HCT116 (cell line): ENCODE measurements at places on chromosomes 2 and 18.

GRCh38 chr2:171719660-171720059, 32.4 kb downstream of the DYNC1I2 start:
- no peak for DNase-seq

DNA sequence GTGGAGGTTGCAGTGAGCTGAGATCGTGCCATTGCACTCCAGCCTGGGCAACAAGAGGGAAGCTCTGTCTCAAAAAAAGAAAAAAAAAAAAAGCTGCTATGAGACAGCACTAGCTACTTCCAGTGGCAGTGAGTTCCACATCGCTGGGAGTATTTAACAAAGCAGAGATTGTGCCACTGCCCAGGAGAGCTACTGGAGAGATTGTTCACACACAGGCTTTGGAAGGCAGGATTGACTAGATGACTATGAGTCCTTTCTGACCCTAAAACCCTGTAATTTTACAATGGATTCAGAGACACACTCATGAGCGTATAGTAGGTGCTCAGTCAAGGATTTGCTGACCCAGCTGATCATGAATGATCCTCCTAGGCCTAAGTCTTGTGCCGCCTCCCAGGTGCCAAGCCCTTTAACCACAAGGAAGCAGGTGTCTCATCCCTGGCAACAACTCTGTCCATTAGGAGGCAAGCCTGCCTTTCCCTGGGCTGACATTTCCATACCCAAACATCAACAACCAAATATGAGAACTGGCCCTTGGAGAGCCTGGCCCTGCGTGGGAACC, 45.0 kb upstream of the ODC1 start:
- no peak for DNase-seq

GRCh38 chr2:46552079-46552478, 72.7 kb downstream of the TMEM247 start:
- no peak for DNase-seq

- peak; percentile 38 for DNase-seq
These were observed 43.1 kb upstream of the RTN4 start for GRCh38 chr2:55093381-55093780.

- no peak for DNase-seq
These were observed 26.9 kb upstream of the RAB27B start for GRCh38 chr18:54801374-54801773.

- no peak for DNase-seq
These were observed 158.2 kb upstream of the SALL3 start for GRCh38 chr18:78821396-78821795.

DNA sequence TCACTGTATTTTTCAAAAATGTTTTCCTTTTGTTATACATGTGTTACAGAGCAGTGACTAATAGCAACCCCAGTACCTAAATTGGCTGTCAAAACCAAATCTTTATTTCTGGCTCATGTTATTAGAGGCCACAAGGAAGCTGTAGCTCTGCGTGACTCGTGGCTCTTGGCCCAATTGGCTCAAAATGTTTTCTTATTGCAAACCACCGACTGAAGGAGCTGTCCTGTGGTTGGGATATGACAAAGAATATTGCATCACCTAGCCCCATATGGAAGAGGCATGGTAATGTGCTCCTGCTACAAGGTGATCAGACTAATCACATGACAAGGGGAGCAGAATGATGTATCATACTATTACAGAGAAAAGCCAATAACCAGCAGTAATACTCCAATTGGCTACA, 1058.5 kb downstream of the CBLN2 start:
- no peak for DNase-seq

DNA sequence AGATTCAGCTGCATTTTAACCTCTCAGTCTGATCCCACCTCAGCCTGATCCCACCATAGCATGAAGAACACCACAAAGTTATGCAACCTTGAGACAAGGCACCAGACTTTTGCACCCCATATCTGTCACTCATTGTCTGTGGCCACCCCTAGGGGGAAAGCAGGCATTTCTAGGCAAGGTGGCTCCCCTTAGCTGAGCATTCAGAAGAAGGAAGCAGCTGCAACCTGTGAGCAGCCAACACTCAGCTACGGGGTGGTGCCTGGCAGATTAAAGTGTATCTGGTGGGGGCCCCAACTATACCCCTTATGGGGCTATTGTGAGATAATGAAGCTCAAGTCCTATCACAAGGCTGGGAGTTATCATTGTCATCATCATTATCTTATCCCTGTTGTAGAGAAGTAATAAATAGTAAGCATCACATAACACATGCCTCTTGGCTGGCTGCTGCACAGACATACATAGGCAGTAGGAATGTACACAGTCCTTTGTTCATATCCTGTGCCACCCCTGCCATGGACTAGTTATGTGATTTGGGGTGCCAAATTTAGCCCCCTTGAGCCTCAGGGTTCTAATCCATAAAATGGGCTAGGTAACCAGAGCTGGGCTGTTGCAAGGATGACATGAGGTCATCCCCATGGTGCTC, 20.6 kb upstream of the TMEM163 start:
- no peak for DNase-seq

- no peak for DNase-seq
These were observed 886.2 kb upstream of the NRXN1 start for GRCh38 chr2:51918113-51918512.

- DNase-seq: no peak
These were observed 136.5 kb upstream of the TWIST2 start for GRCh38 chr2:238711346-238711745.

DNA sequence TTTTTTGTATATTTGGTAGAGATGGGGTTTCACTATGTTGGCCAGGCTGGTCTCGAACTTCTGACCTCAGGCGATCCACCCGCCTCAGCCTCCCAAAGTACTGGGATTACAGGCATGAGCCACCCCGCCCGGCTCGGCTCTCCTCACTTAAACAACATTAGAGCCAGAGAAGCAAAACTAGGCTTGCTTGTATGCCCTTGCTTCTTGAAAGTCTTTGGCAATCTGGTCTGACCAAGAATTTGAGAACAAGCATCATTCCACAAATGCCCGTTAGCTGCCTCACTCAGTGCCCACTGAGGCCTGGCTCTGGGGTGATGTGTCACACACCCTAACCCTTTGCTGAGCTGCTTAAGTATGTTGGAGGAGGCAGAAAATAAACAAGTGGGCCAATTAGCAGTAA, 33.5 kb downstream of the SOWAHC start:
- no peak for DNase-seq

DNA sequence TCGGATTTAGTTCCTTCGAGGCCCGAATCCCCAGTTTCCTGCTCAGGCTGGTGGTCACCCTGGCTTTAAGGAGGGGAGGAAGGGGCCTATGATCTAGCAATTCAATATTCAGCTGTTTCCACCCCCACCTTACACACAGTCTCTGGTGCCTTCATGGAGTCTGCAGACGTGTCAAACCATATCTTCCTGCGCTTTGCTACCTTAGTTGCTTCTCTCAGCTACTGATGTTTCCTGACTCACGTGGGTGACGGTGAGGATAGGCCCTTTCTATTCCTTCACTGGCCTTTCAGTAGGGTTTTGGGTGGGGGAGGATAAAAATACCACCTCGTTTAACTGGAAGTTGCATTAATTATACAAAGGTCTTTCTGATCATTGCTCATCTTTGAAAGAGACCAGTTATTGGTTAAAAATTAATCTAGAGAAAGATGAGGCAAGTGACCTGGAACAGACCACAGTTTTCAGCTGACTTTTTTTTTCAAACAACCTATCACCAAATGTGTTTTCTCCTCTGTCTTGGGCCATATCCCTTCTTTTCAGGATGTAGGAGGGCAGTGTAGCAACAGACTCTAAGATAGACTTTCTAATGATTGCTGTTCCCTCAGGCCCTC, 49.7 kb downstream of the SH2D6 start:
- DNase-seq: no peak

- no peak for DNase-seq
These were observed 56.4 kb downstream of the MYCN start for GRCh38 chr2:15996536-15997423.

DNA sequence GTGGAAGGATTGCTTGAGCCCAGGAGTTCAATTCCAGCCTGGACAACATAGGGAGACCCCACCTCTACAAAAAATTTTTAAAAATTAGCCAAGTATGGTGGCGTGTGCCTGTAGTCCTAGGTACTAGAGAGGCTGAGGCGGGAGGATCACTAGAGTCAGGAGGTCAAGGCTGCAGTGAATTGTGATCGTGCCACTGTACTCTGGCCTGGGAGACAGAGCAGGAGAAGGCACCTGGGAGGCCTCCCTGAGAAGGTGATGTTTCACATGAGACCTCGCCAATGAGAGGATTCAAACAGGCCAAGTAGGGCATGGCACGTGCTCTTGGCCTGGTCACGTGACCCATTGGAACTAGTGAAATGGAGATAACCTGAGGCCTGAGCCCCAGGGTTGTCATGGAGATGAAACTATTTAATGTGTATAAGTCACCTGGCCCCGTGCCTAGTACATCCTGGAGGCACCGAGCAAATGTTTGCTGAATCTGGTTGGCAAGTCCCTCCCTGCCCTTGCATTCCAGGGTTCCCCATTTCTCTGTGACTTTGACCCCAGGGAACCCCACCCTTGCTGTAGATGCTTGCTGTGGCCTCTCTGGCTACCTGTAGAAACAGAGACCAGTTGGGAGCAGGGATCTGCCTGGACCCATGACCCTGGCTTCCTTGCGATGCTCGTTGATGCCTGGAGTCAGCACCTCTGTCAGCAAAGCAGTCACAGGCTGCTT, 26.1 kb upstream of the ROCK2 start:
- no peak for DNase-seq

DNA sequence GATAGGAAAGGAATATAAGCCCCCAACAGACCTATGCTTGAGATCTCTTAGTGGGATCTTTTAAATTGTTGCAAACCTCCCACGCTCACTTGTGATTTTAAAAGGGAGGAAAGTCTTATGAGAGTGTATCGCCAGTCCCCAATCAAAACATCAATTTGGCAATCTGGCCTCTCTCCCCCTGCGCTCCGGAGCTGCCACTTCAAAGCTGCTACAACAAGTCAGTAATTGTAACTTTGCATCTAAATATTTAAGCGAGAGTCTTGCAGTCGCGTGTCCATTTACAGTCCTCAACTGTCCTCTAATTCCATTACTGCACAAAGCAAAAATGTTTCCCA, 8.4 kb downstream of the PAX3 start:
- no peak for DNase-seq

DNA sequence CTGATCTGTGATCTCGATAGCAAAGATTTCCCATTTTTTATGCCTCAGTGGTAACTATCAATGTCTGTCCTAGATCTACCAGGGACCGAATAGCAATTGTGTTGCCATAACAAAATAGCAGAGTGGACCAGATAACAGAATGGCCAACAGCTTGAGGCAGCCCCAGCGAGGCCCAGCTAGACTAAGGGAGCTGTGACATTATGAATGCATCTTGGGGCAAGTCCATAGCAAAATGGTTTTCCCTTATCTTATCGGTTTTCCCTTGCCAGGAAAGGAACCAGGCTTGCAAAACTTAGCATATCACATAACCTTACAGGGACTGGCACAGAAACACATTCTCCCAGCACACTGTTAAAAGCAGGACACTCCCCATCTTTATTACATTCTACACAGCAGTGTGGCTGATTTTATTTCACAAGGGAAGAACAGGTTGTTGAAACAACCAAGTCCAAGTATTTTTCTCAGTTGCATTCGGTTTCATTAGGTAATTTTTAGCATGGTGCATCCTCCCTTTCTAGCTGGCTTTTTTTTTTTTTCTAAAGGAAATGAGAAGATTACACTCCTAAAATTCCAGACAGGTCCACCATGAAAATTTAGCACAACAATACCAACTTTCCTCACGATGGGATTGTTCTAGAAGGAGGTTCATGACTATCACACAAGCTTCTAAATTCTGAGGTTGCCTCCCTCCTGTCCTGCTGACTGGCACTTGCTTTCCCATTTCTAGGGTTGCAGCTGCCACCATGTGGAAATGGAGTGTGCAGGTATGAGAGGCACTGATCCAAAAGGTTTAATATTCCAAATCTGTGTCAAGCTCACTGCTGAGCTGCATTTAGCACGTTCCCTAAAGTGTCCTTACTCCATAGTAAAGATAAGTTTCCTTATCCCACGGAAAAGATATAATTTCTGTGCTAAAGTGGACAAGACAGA, 97.0 kb upstream of the SLC35G4 start:
- no peak for DNase-seq

DNA sequence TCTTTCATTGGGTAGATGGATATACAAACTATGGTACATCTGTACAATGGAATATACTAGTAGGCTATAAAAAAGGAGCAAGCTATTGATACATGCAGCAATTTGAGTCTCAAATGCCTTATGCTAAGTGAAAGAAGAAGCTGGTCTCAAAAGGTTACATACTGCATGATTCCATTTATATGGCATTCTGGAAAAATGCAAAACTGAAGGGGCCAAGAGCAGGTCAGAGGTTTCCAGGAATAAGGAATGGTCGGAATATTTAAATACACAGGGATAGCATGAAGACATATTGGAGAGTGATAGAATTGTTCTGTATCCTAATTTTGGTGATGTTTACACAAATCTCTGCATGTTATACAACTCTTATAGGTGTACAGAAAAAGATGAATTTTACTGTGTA, 85.8 kb downstream of the BABAM2 start:
- DNase-seq: no peak

GRCh38 chr2:120924924-120925323, 189.3 kb downstream of the GLI2 start:
- DNase-seq: no peak

DNA sequence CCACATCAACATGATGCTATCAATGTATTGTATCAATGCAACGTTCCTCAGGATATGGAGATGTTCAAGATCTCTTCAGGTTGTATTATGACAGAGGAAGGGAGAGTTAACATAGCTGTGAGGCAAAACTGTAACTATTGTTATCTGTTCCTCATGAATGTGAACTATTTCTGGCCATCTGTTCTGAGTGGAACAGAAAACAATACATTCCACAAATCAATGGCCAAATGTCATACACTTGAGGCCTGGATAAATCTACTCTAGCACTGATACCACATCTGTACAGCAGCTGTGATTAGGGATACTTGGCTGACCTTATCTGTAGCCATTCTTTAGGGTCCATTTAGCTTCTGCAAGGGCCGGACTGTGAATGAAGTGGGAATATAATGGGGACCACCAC, 447.9 kb downstream of the IRS1 start:
- no peak for DNase-seq

GRCh38 chr2:239259173-239259572, 141.6 kb downstream of the HDAC4 start:
- DNase-seq: no peak

GRCh38 chr2:204115137-204116056, 178.8 kb downstream of the ICOS start:
- DNase-seq: no peak

DNA sequence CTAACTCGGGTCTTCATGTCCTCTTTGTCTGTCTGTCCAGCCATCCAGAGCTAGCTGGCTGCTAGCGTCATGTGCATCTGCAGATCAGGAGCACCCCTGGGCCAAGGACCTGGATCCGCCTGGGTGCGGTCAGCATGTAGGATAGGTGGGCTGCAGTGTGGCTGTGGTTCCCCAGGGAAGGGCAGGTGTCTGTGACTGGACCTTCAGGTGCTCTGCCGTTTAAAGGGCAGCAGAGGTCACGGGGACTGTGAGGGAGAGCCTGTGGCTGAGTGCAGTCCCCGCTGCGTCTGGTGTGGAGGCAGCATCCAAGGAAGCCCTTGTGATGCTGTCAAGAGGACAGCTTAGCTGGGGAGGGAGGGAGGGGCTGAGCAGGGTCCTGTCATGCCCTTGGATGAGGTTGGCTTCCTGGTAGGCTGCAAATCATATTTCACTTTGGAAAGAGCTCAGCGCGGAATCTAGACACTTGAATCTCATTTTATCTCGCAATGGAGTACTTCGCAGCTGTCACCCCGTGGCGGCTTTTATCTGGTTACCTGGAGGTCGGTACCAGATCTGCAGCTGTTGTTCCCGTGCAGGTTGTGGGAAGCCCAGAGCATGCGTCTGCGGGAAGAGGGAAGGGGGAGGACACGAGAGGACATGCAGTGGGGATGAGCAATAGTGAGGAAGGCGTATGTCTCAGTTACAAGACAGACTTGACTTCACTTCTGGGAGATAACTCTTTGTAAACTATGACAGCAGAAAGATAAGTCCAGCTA, 5.9 kb upstream of the RALB start:
- no peak for DNase-seq
